ENCODE measurements at places on chromosomes 16 and 17.

DNA sequence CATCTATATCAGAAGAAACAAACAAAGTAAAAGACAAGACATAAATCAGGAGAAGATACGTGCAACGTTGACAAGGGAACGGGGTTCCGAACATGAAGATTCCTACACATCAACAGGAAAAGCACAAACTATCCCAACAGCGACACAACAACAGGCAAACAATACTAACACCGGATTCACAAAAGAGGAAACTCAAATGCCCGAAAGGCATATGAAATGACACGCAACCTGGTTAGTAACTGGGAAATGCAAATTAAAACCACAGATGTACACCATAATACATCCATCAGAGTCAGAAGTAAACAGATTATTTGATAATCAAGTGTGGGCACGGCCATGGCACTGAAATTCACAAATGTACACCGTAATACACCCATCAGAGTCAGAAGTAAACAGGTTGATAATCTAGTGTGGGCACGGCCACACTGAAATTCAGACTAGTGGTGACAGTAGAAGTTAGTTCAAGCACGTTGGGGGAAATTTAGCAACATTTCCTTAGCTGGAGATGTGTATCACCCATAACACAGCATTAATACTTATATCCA, 171.9 kb upstream of the RPH3AL start:
- no peak for DNase-seq

GRCh38 chr17:50087246-50087911, 7.8 kb upstream of the PDK2 start:
- peak; percentile 50 for DNase-seq

DNA sequence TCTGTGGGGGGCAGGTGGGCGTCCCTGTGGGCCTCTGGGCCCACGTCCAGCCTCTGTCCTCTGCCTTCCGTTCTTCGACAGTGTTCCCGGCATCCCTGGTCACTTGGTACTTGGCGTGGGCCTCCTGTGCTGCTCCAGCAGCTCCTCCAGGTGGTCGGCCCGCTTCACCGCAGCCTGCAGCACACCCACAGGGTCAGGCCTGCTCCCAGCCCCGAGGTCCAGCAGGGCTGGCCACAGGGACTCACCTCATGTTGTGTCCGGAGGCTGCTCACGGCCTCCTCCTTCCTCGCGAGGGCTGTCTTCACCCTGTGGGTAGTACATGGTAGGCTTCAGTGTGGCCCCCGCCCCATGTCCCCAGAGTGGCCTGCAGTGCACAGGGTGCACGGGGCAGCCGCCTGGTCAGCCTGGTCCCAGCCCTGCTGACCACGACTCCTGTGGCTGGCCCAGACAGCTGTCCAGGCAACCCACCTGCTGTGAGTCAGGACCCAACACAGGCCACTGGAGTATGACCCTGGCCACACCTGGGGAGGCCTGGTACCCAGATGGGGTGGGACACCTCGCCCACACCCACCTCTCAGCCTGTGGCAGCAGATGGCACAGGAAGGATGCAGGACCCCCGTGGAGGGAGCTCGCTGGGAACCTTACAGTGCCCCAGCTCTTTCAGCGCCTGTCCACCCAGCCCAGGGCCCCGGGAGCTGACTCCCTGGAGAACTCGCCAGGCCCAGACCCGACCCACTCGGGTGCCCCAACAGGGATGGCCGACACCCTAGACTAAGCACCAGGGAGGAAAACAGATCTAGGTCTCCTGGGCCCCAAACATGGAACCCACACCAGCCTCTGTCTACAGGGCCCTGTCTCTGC, 23.9 kb upstream of the AATK start:
- no peak for DNase-seq

DNA sequence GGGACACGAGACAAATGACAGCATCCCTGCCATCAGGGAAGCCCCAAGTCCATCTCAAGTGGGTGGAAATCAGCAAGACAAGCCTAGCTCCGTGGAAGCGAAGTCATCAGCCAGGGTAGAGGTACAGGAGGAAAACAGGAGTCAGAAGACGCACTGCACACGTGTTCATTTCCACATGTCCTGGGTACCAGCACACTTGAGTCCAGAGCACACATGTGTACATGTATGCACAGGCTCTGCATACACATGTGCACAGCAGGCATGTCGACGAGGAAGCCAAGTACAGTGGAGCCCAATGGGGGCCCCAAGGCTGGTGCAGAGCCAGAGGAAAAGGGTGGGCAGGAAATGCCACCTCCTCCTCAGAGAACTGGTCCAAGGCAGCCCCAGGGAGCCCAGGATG, 75.9 kb downstream of the ZNF423 start:
- no peak for DNase-seq

DNA sequence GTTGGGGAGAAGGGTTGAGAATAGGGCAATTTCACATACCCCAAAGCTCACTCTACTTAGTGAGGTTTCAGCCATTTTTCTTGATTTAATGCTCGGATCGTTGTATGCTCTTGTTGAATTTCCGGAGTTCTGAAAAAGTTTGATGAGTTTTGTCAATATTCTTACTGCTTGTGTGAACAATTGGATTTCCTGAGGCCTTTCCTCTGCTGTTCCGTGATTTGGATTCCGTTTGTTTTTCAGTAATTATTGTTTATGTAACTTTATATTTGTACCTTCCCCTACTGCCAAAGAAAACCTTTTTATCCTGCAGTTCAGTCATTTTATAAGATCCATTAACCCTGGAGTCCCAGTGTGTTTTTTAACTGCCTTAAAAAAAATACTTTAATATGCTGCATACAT, 62.9 kb downstream of the PHKB start:
- no peak for DNase-seq

- DNase-seq, result no peak
Observed at GRCh38 chr17:34163646-34164045, 91.4 kb upstream of the CCL2 start.

DNA sequence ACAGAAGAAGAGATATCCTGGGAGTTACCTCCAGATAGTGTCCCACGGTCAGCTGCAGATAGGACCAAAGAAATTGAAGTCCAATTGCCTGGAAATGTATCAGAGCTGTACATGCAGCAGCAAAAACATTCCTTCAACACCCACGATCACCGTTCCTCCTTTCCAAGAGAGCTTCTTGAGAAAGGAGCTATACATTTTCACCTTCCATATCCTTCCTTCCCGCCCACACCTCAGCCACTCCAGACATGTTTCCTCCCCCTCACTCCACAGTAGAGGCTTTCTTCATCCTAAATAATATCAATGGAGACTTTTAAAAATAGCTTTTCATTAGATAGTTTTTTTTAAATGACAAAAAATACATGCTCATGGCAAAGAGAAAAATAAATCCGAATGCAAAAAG, 87.6 kb downstream of the HS3ST2 start:
- DNase-seq, result no peak

DNA sequence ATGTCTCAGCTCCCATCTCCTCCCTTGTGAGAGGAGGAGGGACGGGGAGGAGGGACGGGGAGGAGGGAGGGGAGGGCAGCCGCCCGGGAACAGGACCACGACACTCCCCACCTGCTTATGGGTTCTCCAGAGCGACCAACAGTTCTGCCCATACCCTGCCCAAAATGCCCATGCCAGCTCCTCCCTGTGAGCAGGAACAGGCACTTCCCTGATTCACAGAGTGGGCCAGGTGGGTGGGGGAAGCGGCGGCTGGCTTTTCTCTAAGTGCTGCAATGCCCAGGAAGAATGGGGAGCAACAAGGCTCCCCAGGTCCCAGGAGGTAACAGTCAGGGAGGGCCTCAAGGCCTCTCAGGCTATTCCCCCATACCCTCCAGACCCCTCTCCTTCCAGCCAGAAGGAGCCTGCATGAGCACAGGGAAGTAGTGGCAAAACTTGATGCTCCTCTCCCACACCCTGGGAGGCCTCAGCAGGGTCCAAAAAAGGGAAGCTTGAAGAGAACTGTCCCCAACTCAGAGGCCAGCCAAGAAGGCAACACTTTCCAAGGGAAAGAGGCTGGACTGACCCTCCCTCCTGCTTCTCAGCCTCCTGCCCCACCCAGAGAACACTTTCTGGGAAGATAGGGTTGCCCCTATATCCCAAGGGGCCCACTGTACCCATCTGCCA, 53.8 kb downstream of the MYO18A start:
- DNase-seq, result no peak

- no peak for DNase-seq
Observed at GRCh38 chr17:77735081-77735565, 223.4 kb upstream of the TNRC6C start.

DNA sequence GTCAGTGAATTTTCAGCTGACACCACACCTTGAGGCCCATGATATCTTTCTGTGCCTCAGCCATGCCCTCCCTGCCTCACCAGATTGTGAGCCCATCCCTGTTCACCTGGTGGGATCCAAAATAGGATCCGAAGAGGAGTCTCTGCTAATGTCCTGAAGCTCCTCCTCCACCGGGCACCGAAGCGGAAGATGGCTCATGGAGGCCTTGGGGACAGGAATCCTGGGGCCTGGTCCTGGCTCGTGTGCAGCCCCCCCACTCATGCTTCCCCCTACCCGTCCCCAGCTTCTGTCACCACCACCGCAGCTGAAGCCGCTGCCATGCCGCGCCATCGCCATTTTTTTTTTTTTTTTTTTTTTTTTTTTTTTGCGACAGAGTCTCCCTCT, 1683.4 kb downstream of the TP53TG3F start:
- no peak for DNase-seq

DNA sequence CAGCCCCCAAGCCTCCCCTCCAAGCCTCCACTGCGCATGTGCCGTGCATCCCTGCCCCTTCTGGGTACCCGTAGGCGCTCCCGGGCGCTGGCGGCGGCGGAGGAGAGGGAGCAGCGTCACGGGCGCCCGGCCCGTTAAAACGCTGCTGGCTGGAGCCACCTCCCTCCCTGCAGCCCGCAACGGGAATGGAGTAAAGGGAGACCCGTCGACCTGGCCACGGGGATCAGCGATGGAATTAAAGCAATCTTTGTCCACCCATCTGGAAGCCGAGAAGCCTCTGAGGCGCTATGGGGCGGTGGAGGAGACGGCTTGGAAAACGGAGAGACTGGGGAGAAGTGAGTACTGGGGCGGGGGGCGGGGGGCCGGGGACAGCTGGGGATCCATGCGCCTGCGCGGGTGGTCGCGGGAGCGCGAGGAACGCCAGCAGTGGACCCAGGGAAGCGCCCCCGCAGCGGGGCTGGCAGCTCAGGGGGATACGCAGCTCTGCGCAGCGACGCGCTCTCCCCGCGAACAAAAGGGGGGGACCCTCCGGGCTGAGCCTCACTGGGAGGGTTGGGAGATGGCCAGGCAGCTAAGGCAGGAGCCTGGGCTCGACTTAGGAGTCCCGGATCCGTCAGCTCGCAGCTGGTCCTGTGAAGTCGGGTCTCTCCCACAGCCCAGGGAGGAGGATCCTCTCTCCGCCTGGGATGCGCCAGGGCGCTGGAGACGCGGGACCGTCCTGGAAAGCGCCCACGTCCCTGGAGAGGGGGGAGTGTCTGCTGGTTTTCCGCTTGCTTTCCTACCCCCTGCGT, at the start of gene BMERB1:
Gene BMERB1, plus strand, starts transcription at position 164 of the 791 bp plus-strand sequence. Its CDS starts 66 bp downstream, at position 230.
- DNase-seq, result peak; percentile 30

- no peak for DNase-seq
Observed at GRCh38 chr16:16143038-16143763, 80.1 kb downstream of the ABCC6 start.

DNA sequence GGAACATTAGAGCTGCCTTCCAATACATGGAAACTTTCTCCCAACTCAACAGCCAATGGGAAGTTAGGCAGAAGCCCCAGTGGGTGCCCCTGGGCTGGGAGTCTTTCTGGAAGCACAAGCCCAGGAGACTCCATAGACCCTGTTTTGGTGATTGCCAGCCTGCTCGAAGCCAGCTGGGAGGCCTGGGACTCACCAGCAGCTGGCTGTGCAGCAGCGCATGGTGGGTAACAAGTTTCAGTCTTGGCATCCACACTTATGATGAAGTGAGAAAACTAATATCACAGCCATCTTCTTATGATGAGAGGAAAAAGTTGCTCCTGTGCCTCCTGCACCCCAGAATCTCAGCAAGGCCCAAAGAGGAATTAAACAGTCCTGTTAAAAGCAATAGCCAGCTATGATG, 522.5 kb upstream of the CDH5 start:
- DNase-seq, result no peak

DNA sequence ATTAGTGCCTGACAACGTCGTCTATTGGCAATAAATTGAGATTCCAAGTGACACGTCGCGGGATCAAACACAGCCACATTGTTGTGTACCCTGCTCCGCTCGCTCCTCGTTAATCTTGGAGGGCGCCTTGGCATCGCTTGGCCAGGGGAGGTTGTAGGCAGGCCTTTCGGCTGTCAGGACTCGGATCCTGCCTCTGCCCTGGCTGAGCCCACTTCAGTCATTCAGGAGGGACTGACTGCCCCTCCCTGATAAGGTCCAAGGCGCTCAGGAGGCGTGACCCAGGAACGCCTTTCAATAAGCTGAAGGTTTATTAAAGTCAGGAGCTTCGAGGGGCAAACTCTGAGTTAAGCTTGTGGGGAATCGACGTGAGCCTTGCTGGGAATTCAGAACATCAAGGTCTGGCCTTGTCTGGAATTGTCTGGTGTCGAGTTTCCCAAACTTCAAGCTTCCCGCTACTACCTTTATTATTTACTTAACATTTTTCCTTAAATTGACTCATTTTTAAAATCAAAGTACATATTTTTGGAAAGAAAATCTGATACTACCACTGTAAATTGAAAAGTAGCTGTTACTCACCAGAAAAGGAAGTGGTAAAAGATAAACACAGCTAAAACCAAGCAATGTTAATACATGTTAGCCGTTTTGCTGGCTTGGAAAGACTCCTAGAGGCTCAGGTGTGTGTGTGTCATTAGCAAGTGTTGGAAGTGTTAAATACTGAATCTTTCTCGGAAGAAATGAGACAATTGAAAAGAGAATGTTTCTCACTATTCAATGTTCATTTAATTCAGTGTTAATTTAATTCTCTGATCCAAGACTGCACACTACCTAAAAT, 5.3 kb upstream of the IRX3 start:
- DNase-seq, result no peak
